ENCODE measurements at places on chromosomes 4 and X. TPM values are rescaled to one million over a fixed set of nuclear protein-coding genes. Genes with fewer than 3 reads are reported as not detected.

DNA sequence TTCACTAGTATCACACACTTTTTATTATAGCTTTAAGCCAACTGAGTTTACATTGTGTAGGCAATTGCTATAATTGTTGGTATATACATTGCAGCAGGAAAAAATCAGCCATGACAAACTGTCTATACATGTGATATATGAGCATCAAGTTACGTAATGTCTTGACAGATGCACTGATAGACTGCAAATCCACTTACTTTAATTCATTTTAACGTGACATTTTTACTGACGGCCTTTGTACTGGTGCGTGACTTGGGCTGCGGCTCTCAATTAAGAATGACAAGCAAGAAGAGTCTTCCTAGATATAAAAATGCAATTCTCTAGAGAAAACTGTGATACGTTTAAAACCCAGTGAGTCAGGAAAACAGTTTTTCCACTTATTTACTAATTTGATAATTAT is 143.8 kb downstream of the ACTRT1 start:
- no peak for DNase-seq

- no peak for DNase-seq
These were observed 277.1 kb downstream of the ADGRA3 start for GRCh38 chr4:22238742-22239141.

DNA sequence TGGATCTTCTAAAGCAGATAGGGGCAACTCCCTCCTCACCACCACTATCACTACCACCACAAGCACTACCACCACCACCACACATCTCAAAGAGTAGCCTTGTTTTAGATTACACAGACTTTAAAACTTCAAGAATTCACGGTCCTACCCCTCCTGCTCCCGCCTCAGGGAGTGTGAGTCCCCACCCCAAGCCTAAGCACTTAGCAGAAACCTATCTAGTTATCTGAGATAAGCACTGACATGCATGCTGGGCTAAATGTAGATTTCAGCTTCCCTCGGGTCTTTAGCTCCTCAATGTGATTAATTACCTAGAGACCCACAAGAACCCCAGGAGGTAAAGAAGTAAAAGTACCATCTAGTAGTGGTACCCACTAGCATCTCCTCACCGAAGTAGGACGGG is 775 bp downstream of the AMOT start:
- peak; percentile 8 for DNase-seq

The RHOXF2B gene
- total RNA-seq: not detected

The FAM53A gene
- total RNA-seq: 2.0 TPM

The MYL5 gene
- total RNA-seq: 94.6 TPM

- DNase-seq: no peak
These were observed 172.1 kb downstream of the AFF2 start for GRCh38 chrX:148672517-148672916.

- no peak for DNase-seq
These were observed 2.2 kb downstream of the SLAIN2 start for GRCh38 chr4:48343551-48343950.

DNA sequence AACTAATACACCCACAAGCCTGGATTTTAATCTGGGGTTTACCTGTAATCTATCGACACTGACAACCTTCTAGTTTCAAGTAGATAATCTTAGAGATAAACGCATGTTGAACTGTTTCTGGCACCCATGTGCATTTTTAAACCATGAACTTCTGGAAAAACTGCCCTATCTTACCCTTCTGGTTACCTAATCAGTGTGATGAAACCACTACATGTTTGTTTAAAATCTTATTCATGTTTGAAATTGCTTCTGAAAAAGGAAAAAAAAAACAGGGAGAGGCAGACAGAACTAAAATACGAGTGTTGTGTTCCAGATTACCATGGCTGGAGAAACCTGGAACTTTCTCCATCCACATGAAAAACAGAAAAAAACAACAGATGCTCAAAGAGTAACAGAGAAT is 139.3 kb downstream of the MID1IP1 start:
- DNase-seq: no peak

DNA sequence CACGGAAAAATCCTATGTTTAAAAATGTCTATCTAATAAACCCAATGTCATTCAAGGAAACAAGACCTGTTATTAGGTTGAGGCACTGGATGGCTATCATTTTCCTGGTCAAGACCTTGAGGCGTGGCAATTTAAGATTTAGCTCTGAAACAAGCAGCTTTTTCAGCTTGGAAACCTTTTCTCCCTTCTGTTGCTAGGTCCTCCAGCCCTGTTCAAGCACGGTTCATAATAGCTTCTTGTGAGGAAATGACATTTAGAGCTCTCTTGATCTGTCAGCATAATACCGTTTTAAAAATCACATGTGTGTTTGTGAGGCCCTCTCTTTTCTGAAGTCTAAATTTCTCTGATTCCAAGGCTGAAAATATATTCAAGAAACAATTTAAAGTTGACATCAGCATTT is 133.6 kb upstream of the GRPR start:
- DNase-seq: no peak

DNA sequence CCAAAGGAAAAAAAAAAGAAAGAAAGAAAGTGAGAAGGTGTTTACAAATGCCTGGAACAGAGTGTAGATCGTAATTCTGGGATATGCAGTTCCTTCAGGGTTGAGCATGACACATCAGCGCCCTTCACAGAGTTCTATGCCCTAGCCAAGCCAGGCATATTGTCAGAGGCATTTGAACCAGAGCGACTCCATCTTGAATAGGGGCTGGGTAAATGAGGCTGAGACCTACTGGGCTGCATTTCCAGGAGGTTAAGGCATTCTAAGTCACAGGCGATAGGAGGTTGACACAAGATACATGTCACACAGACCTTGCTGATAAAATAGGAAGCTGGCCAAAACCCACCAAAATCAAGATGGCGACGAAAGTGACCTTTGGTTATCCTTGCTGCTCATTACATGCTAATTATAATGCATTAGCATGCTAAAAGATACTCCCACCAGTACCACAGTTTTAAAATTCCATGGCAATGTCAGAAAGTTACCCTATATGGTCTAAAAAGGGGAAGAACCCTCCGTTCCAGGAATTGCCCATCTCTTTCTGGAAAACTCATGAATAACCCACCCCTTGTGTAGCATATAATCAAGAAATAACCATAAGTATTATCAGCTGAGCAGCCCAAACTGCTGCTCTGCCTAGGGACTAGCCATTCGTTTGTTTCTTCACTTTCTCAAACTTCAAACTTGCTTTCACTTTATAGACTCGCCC is 23.5 kb upstream of the LRBA start:
- DNase-seq: no peak

DNA sequence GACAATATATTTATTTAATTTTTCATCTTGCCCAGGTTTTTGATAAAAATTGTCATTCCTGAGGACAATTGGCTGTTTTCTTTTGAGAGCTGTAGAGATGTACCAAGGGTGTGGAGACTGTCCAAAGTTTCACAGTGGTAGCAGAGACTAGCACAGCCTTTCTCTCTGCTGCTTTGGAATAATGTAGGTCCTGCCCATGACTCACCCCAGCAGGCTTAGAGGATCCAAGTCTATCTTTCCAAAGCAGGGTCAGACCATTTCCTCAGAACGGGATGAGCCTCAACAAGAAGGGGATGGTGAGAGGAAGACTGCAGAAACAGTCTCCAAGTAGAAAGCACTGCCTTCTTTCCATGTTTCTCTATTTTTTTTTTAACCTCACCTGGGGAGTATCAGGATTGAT is 131.5 kb upstream of the RPL34 start:
- no peak for DNase-seq

- no peak for DNase-seq
These were observed 706.6 kb upstream of the EPHA5 start for GRCh38 chr4:66376921-66377320.

DNA sequence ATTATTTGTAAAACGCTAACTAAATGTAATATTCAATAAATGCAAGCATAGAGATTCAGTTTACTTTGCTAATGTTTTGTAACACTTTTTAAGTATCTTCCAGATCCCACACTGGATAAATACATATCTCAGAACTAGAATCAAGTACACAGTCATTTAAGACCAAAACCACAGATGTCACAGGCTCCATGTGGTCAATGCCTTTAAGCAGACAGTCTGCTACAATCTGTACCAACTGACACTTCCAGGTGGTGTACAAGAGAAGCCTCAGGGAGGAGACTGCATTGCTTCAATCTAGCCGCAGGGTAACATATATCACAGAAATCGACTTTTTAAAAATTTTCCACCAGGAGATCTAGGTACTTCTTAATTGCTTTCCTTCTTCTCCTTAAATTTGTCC is 229.6 kb upstream of the DIAPH2 start:
- DNase-seq: no peak

The F8A3 gene
- total RNA-seq: 1.7 TPM

- no peak for DNase-seq
These were observed 28.1 kb downstream of the DDIT4L start for GRCh38 chr4:100162027-100162685.

GRCh38 chr4:68732653-68733466 is 62.4 kb upstream of the UGT2B15 start:
- no peak for DNase-seq

DNA sequence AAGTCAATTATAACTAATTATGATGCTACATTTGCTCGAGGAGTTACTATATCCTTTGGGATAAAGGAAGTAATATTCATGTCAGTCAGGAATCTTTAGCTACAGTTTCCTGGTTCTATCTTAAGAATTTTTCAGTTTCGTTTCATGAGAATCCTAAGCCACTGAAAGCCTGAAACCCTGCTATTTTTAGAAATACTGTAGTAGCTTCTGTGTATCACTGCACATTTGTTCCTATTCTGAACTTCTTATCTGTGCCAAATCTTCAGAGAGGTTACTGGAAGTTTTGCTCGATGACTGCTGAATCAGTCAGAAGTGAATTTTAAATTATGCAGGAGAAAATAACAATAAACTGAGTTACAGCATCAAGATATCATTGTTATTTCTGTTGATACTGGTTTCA is 249.2 kb downstream of the TENM3 start:
- peak; percentile 55 for DNase-seq

The PROM1 gene
- total RNA-seq: 8.2 TPM

DNA sequence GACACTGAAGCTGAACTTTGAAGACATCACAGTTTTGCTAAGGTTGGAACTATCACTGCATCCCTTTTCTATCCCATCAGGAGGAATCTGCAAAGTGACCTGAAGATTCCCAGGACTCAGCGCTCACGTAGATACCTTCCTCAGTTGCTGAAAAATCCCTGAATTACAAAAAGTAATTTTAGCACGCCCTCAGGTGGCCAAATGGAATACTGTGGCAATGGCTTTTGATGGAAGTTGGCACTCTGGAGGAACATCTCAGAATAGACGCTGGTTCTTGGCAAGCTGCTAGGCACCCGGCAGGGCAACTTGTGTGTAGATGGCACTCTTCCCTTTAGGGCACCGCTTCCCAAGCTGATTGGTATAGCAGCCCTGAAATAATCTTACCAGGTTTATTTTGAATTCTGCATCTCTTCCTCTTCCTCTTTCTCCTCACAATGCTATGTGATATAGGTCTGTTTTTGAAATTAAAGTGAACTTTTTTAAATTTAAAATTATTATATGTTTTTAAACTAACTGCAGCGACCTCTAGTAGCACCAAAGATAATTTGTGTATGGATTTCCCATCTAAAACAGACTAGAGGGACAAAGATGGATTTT is 16.3 kb upstream of the ESX1 start:
- DNase-seq: no peak

The UGT2B17 gene
- total RNA-seq: not detected

- peak; percentile 95 for DNase-seq
These were observed 57.1 kb upstream of the ATXN3L start for GRCh38 chrX:13376857-13377549.

GRCh38 chr4:142293536-142293935 is 552.6 kb downstream of the INPP4B start:
- DNase-seq: no peak
